ENCODE measurements at places on chromosomes 6 and 20.
A peak's percentile ranks its signal among the peaks of the same experiment; 100 is the strongest.

- DNase-seq: peak; percentile 52
Observed at GRCh38 chr20:62065674-62066338, at the start of gene TAF4. Gene TAF4 (minus strand): TSS chr20:62065881. CDS start chr20:62065810, 71 bp downstream.

GRCh38 chr20:25046181-25046641 is 11.7 kb downstream of the ACSS1 start:
- no peak for DNase-seq

DNA sequence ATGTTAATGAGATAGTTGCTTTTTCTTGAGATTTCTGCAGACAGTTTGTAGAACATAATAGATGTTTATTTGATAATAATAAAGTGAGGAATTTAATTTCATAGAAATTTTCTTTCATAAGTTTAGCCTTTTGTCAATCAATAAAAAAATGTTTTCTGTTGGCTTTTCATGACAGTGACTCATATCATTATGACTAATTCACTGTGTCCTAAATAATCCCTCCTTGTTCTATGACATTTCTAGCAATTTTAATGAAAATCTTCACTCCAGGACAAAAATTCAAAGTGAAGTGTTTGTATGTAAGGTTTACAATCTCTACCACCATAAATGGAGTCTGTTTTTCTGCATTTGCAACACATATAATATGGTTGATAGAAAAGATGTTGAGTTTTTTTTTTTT is 109.9 kb downstream of the UTRN start:
- DNase-seq: no peak

DNA sequence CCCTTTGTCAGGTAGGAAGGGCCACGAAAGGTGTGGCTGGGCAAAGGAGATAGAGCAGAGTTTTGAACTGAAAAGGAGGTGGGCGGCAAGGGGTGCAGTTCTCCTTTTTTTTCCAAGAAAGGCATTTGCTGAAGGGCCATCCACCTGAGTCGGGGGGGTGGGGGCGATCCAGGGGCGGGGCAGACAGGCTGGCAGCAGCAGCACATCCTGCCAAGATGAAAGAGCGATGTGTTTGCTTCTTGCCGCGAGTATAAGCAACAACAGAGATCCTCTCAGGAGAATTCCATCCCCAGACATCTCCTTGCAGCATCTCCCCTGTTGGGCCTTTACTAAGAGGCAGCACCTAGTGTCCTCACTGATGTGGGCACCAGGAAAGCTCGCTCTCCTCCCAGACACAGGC is 516.5 kb downstream of the CD83 start:
- DNase-seq: no peak

DNA sequence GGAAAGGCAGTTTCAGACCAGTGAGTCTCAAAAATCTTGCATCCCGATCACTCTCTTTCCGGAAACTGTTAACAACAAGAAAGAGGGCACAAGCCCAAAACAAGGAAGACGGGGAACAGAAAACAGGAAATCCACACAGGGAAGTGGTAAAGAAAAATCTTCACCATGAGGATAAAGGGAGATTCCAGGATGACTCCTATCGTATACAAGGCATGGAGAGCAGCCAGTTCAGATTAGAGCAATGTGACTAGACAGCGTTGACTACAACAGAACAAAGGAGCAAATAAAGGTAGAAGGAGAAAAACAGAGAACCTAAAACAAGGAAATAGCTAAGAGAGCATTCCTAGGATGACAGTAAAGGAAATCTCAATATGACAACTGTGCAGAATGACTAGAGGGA is 26.5 kb downstream of the VNN1 start:
- DNase-seq: no peak

- no peak for DNase-seq
Observed at GRCh38 chr6:157766901-157767774, 55.9 kb upstream of the SNX9 start.

DNA sequence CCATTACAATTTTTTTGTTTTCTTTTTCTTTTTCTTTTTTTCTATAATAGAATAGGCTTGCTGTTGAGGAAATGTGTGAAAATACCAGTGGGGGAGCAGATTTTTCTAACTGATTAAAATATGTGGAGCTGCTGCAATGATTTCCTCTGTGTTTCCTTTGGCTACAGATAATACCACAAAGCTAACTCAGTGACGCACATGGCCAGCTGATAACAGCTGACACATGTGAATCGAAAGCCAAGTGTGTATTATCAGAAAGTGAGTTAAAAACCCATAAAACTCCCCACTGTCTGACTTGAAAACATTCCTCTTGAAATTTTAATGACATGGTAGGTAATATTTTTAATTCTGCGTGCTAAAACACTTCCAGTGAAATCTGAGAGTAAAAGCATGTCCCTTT is 70.8 kb upstream of the AHI1 start:
- DNase-seq: no peak

- no peak for DNase-seq
Observed at GRCh38 chr6:3310703-3311102, 52.0 kb downstream of the PSMG4 start.

GRCh38 chr6:21633511-21634109 is 40.1 kb downstream of the SOX4 start:
- no peak for DNase-seq

DNA sequence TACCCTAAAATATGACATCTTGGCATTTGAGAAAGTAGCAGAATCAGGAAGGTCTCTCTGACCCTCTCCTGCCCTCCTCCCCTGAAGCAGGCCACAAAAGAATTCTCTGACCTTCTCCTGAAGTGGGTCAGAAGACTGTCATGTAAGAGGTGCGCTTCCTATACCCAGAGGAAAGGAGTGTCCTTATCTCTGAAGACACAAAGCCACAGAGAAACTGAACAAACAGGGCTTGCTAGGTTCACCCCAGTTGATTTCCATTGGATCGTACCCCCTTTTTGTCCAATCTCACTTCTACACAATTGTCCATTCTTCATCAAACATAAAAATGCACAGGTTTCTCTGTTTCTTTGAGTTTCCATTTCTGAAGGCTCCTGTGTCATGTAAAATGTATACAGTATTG is 272.0 kb upstream of the SOX4 start:
- no peak for DNase-seq

DNA sequence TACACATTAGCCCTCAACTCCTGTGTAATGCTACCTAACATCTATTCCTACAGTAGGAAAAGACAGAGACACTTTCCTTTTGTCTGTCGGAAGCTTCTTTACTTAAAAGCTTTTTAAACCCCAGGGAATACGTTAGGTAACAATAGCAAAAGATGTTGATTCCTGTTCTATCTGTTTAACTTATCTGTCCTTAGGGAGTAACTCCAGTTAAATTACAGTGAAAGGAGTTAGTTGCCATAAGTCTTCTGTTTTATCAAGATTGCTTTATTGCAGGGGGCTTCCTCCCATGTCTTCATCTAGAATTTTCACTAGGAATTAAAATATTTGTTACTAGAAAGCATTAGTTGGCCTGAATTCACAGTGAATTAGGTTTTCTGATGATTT is 26.2 kb downstream of the TOP1 start:
- DNase-seq: no peak

- no peak for DNase-seq
Observed at GRCh38 chr20:7291946-7292345, 524.5 kb downstream of the BMP2 start.

- no peak for DNase-seq
Observed at GRCh38 chr20:20903773-20904500, 191.5 kb upstream of the RALGAPA2 start.

GRCh38 chr6:145148776-145149175 is 586.5 kb downstream of the EPM2A start:
- no peak for DNase-seq

- DNase-seq: no peak
Observed at GRCh38 chr20:46501337-46501942, 11.9 kb downstream of the ZNF334 start.

GRCh38 chr20:38143238-38143645 is 21.8 kb downstream of the TGM2 start:
- no peak for DNase-seq

DNA sequence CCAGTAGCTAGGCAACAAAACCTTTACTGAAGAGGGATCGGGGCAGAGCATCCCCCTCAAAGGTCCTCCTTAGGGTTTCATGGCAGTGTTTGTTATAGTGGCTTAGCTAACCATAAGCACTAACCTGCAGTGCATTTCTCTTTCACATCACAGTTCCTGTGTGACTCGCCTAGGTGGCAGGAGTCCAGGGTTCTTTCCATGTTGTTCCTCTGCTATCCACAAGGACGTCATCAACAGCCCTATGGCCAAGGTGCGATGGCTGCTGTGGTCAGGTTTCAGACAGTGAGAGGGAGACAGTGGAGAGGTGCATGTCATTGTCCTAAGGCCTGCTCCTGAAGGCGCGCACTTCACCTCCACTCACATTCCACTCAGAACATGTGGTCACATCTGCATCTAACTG is 38.8 kb upstream of the FOXA2 start:
- no peak for DNase-seq

- no peak for DNase-seq
Observed at GRCh38 chr6:73134588-73134987, 90.7 kb downstream of the KHDC1L start.

GRCh38 chr6:161318456-161318855 is 44.6 kb upstream of the AGPAT4 start:
- no peak for DNase-seq

GRCh38 chr20:43974695-43975094 is 60.0 kb downstream of the TOX2 start:
- DNase-seq: no peak

GRCh38 chr6:170583756-170584180 is 669 bp downstream of the PDCD2 start:
- no peak for DNase-seq

- no peak for DNase-seq
Observed at GRCh38 chr20:17859616-17860232, 108.9 kb downstream of the SNX5 start.

GRCh38 chr6:126631363-126631762 is 291.4 kb downstream of the CENPW start:
- DNase-seq: no peak

GRCh38 chr6:49522710-49523593 is 23.2 kb downstream of the GLYATL3 start:
- DNase-seq: no peak

GRCh38 chr6:105459864-105460263 is 57.0 kb upstream of the PREP start:
- DNase-seq: no peak

- DNase-seq: peak; percentile 35
Observed at GRCh38 chr6:112626468-112627082, 279.4 kb downstream of the RFPL4B start.

GRCh38 chr6:117908246-117909068 is 1.4 kb downstream of the SLC35F1 start:
- no peak for DNase-seq

- no peak for DNase-seq
Observed at GRCh38 chr6:45606831-45607400, 229.2 kb upstream of the SUPT3H start.

DNA sequence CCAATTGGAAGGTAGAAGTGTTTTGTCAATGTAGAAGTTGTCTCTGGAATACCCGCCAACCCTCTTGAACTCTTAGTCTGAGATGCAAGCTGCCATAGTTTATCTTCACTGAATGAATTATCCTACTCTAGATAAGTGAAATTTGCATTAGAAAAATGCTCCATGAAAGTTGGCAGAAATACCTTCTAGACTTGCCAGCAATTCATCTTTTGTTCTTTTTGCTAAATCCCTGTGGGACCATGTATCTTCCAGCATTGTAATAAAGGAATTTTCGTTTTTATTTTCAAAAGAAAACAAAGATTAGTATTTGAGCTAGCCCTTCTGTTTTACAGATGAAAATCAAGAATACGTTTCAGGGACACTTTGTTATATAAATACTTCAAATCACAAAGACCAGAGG is 244.2 kb downstream of the CBLN4 start:
- no peak for DNase-seq

DNA sequence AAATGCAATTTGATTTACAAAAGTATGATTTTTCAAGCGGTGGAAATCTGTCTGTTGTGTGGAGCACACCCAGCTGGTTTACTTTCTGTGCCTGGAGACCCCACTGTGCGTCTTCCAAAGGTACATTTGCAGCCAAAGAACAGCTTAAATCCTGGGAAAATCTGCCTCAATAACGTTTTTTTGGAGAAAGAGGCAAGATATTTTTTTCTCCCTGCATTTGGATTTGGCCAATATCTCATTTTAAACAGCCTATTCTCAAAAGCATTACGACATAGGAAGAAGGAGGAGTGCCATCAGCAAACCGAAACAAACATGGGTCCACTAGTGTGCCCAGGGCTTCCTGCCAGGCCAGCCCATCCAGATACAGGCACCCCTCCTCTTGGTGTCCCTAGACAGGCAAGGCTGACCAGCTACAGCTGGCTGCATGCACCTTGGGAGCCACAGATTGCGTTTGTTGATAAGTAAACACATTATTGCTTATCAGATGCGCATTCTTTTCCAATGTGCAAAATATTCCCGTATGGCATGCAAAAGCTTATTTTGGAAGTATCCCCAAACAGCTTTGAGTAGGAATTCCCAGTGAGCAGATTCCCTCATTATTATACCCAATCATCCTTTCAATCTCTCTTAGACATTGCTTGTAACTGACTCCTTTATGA is 184.5 kb upstream of the MARCKS start:
- DNase-seq: no peak

- DNase-seq: no peak
Observed at GRCh38 chr20:25738198-25738597, 41.5 kb upstream of the ZNF337 start.

DNA sequence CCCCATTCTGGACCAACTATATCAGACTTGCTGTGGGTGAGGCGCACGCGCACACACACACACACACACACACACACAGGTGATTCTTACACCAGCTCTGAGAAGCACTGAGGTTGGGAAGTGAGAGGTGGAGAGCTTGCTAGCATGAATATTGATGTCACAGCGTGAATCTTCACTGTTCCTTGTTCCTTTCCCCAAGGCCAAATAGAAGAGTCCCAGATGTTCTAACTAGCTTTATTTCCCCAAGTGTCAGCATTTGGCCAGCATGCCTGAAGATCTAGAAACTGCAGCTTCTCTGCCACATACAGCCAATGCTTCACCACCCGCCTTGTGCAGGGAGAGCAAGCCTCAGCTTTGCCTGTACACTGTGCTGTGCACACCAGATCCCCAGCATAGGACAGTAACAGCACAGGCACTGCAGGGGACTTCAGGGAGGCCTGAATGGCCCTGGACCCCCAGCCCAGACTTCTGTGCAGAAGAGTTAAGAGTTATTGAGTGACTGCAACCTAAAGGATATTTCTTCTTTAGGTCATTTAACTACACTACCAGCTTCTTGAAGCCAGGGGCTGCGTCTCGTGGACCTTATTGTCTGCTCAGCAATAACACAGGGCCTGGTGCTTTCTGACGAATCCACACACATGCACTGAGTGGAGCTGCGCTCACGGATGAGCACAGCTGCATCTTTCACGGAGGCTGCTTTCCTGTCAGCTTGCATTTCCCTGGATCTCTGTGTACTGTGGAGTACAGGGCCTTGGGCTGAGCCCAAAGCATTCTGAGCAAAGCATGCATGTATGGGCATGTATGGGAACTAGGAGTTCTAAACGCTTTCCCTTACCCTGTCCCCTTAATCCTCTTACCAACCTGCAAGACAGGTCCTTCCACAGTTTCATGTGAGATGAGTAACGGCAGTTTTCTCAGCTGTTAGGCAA is 13.9 kb upstream of the CD93 start:
- no peak for DNase-seq

- peak; percentile 54 for DNase-seq
Observed at GRCh38 chr6:116465246-116465645, 4.1 kb downstream of the CALHM6 start.

- DNase-seq: no peak
Observed at GRCh38 chr6:144283646-144284477, 1.3 kb upstream of the UTRN start.
